Activated CD4-positive, CD25-positive, alpha-beta regulatory T cell (primary cell): ENCODE measurements at places on chromosomes 3 and 15.

DNA sequence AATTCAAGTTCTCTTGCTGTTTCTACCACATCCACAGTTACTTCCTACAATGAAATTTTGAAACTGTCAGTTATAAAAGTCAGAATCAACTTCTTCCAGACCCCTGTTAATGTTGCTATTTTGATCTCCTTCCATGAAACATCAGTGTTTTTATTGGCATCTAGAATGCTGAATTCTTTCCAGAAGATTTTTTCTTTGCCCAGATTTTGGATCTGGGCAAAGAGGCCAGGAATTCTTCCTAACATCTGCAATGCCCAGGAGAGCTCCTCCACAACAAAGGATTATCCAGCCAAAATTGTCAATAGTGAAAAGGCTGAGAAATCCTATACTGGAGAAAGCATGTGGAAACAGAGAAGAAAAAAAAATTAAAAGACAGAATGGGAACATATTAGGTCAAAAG lies 75.5 kb downstream of the SERPINI1 start:
- no peak for DNase-seq

- DNase-seq = no peak
Observed at GRCh38 chr15:71807125-71807629, 3.2 kb upstream of the NR2E3 start.

DNA sequence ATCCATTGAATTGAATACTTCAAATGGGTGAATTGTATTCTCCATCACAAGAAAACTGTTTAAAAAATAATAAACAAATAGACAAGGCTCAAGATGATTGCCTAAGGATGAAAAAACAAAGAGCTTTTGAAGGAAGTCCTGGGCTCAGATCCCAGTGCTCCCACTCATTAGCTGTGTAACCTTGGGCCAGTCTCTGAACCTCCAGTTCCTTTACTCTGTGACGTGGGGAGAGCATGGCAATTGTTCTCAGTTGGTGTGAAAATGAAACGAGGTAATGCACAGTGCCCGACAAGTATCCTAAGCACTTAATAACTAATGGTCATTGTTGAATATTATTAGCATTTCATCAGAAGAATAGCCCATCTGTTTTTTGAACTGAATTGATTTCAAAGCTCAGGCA lies 40.7 kb downstream of the TNIK start:
- no peak for DNase-seq

- DNase-seq = no peak
Observed at GRCh38 chr3:192366916-192367315, 360.4 kb downstream of the FGF12 start.

GRCh38 chr3:197376735-197377555 lies 78.5 kb upstream of the DLG1 start:
- no peak for DNase-seq

DNA sequence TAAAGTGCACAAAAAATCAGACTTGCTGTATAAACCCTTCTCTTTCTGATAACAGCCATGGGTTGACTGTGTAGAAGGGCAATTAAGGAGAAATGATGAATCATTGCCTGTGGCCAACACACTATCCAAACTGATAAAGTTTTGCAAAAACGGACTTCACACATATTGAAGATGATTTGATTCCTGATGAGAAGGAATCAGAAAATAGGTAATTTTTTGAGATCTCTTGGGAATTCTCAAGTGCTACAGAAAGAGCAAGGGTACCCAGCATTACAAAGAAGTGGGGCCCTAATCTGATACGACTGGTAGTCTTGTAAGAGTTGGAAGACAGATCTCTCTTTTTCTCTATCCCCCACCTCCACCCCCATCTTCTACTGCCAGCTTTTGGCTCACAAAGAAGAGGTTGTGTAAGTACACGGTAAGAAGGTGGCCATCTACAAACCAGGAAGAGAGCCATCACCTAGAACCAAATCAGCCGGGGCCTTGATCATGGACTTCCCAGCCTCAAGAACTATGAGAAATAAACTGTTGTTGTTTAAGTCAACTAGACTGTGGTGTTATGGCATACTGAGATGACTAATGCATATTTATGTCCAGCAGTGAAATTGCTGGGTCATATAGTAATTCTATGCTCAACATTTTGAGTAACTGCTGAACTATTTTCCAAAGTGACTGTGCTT lies 254.7 kb downstream of the EDEM1 start:
- no peak for DNase-seq

GRCh38 chr3:156341831-156342416 lies 213.0 kb downstream of the SSR3 start:
- no peak for DNase-seq

DNA sequence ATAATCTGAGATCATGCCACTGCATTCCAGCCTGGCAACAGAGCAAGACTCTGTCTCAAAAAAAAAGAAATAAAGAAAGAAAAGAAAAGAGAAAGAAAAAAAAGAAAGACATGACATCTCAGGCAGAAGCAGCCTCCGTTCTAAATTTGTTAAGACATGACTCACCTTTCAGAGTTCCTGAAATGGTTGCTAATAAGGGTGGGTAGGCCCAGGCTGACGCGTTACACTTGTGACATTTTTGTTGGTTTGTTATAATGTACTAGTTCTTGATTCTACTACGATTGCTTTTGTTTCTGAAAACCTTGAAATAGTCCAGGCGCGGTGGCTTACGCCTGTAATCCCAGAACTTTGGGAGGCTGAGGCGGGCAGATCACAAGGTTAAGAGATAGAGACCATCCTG lies 21.0 kb downstream of the SLC25A20 start:
- no peak for DNase-seq

GRCh38 chr15:35717721-35718120 lies 171.8 kb upstream of the DPH6 start:
- no peak for DNase-seq

DNA sequence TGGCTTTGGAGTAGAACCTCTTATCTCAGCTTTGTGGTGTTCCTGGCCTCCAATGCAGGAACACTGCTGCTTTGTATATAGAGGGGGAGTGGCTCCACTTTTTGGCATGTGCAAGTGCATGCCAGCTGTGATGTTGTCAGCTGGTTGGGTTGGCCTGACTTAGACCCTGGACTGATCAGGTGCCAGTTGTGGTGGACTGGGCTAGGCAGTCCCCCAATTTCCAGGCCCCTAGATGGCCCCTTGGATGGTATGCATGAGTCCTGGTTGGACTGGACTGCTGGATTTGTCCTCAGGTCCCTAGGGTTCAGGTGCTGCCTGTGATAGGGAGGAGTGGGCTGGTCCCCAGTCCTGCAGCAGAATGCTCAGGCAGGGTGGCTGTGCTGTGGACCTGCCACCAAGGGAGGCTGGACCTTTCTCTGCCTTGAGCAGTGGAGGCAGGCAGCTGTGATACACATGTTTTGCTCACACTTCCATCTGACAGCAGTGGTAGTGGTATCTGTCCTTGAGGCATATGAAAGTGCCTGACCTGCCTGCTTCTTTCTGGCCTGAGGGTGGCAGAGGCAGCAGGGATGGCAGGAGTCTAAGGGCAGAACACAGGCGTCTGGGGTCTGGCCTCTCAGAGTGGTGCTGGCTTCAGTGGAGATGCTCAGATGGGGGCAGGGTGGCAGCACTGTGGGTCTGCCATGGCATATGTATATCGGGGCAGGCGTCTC lies 74.8 kb downstream of the STXBP5L start:
- no peak for DNase-seq

DNA sequence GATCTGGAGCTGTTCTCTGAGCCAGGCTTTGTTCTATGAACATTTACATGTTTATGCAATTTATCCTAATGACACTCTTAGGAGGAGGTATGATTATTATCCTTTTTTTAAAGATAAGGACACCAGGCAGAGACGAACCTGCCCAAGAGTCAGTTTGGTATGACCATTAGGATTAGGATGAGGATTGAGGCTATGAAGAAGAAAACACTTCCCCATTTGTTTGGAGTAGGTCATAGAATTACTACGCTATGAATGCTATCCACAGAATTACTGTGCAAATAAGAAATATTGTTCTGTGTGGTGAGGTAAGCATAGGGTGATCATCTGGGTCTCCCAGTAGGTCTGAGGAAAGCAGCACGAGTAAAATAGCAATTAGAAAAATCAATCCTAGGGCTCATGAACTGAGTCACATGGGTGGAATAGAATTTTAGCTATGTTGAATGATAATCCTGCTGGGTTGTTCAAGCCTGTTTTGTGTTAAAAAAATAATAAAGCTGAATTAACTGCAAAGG lies 23.9 kb downstream of the EIF4E3 start:
- DNase-seq = no peak

GRCh38 chr3:172270557-172271166 lies 177.6 kb downstream of the GHSR start:
- DNase-seq = no peak

GRCh38 chr15:45048794-45049631 lies 26.0 kb downstream of the SORD start:
- no peak for DNase-seq

GRCh38 chr3:66113542-66113941 lies 74.8 kb upstream of the MAGI1 start:
- DNase-seq = no peak

- DNase-seq = no peak
Observed at GRCh38 chr3:73215281-73215680, 153.8 kb downstream of the EBLN2 start.

DNA sequence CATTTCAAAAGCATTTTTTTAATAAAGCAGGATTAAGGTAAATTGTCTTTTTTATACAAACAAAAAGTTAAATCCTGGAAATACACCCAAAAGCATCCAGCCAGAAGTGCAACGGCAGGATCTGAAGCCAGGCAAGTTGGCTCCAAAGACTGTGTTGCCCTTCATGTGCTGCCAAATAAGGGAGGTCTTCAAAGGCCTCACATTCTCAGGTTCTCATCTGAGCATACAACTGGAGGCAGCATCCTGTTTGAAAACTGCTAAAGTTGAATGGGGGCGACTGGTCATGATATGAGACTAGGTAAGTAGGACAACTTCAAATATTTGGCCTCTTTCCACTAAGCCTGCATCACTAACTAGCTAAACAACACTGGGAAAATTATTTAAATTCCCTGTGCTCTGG lies 52.2 kb downstream of the IMPG2 start:
- no peak for DNase-seq

GRCh38 chr3:28667646-28668621 lies 319.3 kb upstream of the AZI2 start:
- DNase-seq = peak; percentile 5

DNA sequence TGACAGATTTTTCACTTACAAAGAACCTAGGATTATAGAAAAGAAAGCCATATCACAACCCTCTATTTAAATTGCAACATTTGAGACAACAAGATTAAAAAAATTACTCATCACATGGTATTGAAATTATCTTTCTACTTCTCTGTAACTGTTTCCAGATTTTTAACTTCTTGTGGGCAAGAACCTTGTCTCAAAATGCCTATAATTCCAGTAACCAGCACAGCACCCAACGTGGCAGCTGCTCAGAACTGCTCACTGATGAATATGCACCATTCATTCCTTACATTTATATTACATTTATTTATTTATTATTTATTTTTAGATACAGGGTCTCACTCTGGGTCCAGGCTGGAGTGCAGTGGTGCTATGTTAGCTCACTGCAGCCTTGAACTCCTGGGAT lies 216.1 kb downstream of the THRB start:
- DNase-seq = no peak

DNA sequence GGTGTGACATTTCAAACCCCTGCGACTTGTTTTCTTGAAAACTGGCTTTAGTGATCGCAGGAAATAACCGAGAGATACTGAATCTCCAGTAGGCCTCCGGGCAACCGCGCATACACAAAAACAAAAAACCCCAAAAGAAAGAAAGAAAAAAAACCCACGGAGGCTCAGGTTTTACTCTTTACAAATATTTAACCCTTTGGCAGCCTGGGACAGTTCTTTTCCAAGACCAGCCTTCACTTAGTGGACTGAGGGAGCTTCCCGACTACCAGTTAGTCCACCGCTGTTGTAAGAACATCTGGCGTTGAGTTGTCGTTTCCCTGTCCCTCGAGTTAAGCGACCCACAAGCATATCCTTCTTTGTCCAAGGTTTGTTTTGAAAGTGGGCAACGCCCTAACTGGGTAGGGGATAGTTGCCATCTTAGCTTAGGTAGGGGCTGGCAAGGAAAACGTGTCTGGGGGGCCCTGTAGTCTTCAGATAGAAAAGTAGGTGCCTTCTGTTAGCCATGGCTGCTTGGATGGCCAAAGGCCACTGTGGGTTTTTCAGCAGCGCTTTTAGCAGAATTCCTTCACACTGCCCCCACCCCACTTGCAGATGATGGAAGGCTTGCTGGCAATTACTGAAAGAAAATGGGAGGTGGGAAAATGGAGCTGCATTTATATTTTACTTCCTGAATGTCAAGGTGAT lies 6.9 kb downstream of the ISL2 start:
- no peak for DNase-seq

- no peak for DNase-seq
Observed at GRCh38 chr3:11322931-11323330, 50.7 kb downstream of the ATG7 start.

GRCh38 chr3:101791778-101792177 lies 12.8 kb downstream of the NXPE3 start:
- no peak for DNase-seq

- DNase-seq = no peak
Observed at GRCh38 chr3:184603151-184604030, 41.8 kb downstream of the EPHB3 start.

GRCh38 chr3:107430996-107431245 lies 53.7 kb downstream of the CCDC54 start:
- DNase-seq = no peak

GRCh38 chr15:51971032-51971374 lies 575 bp downstream of the LEO1 start:
- DNase-seq = no peak

DNA sequence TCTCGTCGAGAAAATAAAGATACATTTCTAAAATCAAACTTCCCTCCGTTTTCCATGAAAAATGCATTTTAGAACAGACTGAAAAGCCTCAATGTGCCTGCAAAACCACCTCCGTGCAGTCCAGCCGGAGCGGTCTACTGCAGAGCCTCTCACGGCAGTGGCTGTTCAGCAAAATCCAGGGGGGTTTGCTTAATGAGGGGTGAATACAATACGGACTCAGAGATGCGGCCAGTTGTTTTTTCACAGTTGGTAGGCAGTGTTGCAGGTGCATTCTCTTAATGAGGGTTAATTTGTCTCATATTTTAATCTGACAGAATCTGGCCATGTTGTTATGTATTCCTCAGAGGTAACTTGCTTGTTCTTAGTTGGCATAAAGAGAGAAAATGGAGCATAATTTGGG lies 223.0 kb downstream of the EBLN2 start:
- DNase-seq = no peak

GRCh38 chr3:142941373-142942123 lies 21.9 kb downstream of the PAQR9 start:
- DNase-seq = no peak

- DNase-seq = no peak
Observed at GRCh38 chr15:78778422-78778821, 32.8 kb downstream of the ADAMTS7 start.

GRCh38 chr3:173773800-173774199 lies 376.3 kb downstream of the NLGN1 start:
- DNase-seq = no peak

DNA sequence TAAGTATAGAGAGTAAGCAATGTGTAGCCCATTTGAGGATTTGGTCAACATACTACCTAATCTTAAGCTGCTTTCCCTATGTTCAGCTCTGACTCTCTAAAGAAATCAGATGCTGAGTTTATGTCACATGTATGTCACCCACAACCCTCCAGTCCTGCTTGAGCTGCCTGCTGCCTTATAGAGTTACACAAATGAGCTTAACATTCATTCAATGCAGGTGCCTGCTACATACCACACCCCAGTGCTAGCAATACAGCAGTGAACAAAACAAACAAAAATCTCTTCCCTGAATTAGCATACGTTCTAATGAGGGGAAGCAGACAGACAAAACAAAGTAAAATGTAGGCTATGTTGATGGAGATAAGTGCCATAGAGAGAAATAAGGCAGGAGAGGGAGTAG lies 93.0 kb downstream of the HHLA2 start:
- no peak for DNase-seq
